ENCODE measurements at places on chromosomes 13 and 19.

- DNase-seq, result no peak
Observed at GRCh38 chr13:52393572-52394357, 12.2 kb downstream of the THSD1 start.

- DNase-seq, result no peak
Observed at GRCh38 chr19:13026462-13027370, 31.4 kb downstream of the NFIX start.

DNA sequence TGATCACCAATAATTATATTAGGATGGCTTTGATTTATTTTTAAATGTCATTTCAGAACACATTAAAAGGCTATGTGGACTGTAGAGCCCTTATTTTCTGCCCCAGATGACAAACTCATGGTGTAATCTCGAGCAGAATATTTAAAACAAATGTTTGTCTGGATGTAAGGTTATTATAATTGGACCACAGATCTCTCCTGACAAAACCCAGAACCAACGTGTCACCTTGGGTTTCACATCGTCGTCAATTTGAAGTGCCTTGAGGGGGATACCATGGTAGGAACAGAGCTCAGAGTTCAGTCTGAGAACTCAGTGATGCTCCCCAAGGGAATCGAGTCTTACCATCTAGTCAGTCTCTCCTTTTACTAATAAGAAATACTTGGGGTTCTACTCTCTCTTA, 2.8 kb downstream of the SACS start:
- DNase-seq, result no peak

DNA sequence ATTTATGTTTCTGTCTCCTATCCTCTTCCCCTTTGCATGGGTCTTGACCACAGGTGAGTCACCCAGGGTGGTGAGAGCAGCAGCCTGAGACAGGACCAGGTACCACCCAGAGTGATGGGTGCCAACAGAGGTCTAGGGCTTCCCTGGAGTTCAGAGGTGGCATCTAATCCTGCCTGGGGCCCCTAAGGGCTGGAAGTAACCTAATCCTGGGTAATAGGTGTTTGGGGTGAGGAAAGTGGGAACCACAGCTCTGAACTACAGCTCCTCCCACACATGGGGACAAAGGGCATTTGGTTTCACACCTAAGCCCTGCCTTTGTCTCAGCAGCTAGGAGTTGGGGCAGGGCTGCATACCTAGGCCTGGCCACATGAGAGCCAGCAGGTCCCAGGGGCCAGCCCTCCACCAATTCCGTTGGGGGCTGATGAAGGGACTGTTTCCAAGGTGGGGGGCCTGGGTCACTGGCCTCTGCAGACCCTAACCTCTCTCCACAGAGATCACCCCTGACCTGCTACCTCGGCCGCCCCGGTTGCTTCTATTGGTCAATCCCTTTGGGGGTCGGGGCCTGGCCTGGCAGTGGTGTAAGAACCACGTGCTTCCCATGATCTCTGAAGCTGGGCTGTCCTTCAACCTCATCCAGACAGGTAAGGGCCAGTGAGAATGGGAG, 8.0 kb downstream of the SPHK2 start:
- no peak for DNase-seq

DNA sequence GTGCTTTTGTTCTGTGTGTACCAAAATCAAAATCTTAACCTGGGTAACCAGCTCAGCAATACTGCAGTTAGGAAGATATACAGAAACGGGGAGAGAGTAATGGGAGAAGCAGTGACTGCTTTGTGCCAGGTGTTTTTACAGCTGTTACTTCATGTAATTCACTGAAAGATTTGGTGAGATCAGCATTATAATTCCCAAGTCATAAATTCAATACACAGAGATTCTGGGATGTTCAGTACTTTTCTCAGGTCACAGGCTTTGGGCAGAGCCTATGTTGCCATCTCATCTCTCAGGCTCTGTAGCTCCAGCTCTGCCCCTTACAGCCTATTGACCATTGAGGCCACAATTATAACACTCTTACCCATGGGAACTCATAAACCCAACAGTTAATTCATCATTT, 138.5 kb downstream of the ZAR1L start:
- DNase-seq, result no peak

All from urothelium cell line (cell line).